Stimulated activated CD8-positive, alpha-beta memory T cell treated with anti-CD3 and anti-CD28 coated beads, Interleukin-4, amount 100 ng/mL, for 4 hours (primary cell): ENCODE measurements at places on chromosomes 11 and 22.

DNA sequence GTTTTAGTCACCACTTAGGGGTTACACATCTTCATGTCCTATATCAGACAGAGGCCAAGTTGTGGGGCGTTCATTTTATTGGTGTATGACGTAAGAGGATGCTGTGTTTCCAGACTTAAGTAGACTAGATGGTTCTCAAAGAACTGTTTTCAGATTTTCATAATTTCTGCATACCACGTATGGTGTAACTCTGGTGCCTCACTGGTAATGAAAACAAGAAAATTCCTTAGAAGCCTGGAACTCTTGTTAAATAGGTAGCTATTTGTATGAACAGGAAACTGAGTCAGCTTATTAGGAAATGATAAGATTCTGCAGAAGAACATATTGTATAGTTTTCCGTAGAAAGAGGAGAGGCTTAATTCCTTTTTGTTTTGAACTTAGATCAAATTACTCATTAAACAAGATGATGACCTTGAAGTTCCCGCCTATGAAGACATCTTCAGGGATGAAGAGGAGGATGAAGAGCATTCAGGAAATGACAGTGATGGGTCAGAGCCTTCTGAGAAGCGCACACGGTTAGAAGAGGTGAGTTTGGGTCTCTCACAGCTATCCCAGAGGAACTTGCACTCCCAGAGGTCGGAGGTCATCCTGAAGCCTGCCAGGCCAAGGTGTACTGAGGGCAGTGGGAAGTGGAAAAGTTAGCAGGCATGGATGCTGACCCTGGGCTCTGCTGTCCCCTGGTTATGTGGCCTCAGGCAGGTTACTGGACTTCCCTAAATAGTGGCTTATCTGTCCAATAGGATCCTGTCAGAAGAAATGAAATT, 3.9 kb downstream of the CDC45 start:
- no peak for DNase-seq

DNA sequence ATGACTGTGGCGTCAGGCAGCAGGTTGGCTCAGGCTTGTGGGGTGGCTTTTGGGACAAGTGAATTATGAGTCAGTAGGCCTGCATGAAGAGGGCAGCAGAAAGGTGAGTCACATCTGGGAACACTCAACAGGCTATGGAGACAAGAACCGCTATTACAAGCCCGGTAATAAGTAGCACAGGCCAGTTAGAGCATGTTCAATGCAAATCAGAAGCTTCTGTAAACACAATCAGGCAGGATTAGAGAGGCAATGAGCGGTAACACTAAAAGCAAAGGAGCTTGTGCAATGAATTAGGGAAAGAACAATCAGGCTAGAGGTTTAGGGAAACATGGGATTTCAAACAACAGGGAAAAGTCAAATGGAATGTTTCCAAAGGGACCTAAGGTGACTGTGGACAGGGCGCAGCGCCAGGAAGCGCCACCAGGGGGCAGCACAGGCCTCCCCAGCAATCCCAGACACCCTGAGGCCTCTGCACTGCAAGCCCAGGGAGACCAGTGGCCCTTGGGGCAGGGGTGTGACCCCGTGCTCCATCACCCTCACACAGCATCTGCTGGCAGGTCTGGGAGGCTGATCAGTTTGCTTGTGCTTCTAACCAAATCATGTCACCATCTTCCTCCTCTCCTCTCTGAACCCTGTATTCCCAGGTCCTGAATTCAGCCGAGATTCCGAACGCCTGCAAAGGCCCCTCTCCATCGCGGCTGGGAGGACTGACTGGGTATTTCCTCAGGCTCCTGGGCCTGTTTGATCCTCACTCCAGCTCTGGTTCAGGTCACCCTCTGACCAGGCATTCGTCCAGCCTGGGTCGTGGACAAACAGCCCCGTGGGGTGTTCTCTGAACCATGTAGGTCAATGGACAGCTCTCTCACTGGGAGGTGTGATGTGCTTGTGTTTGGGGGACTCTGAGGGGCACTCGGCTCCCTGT, 50.0 kb downstream of the C11orf58 start:
- no peak for DNase-seq

GRCh38 chr11:121451178-121451985, 732 bp upstream of the SORL1 start:
- DNase-seq: no peak

GRCh38 chr11:9783986-9784385, 120.1 kb downstream of the SWAP70 start:
- no peak for DNase-seq

DNA sequence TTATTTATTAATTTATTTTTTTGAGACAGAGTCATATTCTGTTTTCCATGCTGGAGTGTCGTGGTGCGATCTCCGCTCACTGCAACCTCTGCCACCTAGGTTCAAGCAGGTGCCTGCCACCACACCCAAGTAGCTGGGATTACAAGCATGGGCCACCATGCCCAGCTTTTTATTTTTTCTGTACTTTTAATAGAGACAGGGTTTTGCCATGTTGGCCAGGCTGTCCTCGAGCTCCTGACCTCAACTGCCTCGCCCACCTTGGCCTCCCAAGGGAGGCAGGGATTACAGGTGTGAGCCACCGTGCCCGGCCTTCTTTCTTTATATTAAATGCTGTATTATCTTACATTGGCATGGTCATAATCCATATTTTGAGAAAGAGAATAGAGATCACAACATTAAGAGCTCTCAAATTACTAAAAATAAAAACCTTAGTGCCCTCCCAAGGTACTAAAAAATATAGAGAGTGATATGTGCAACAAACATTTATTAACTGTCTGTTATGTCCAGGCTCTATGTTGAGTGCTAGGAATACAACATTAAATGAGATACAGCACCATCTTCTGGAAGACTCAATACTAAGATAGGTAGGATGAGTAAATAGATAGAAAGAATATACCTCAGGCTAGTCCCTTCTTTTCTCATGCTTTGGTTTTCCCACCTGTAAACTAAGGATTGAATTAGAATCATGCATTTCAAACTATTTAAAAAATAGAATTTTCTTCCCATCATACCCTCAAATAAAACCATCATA, 84.1 kb downstream of the BBOX1 start:
- no peak for DNase-seq

- DNase-seq: peak; percentile 7
Measured at GRCh38 chr11:14644226-14645014, 816 bp downstream of the PDE3B start.

DNA sequence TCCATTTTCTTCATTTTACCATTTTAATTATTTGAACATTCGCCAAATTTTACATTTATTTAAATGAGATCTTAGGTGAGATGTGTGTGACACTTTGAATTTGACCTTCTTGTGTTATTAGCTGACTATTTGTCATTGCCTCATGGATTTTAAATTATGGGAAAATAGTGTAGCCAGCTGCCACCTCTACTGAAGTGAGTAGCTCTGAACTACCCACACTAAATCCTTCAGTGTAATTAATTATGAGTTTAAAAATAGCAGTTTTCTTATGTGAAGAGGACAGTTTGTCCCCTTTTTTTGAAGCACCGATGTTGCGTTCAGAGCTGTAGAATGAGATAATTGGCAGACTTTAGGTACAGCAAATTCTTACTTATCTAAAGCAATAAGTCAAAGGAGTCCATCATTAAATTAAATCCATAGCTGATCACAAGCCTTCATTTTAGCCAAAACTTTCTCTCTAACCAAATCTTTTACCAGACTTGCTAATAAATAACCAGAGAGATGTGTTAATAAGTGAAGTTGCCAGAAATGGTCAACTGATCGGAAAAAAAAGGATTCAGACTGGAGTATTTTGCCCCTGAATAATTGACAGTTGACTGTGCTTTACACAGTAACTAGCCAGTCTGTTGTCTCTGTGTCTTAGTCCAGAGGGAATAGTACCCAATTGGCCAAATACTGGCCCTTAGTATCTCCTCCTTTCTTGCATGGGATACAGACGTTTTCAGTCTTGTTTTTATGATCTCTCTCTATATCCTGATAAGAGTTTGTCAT, 75.0 kb downstream of the ZC3H12C start:
- DNase-seq: no peak

GRCh38 chr22:50400406-50400805, 57.3 kb downstream of the PPP6R2 start:
- no peak for DNase-seq

DNA sequence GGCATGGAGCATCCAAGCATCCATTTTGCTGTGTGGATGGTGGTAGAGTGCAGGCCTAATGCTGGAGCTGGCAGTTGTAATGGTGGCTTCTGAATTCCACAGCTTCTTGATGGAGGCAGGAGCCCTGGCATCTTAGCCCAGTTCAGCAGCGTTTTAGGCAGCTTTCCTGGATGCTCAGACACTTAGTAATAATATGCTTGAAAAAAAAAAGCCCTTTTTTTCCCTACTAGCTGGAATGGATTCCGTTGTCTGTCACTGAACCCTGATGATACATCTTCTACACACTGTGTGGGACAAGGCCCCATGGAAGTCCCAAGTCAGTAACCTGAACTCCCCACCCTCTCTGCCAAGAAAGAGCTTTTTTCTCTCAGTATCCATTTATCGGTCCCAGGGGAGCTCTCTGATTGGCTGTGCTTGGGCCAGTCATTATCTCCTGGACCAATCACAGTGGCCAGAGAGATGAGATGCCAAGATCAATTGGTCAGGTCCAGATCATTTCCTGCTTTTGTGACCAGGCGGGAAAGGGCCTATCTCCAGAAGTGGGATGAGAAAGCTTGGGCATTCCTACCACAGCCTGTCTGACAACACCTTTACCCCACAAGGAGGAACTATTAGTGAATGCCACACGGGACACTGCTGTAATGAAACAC, 34.2 kb downstream of the MCM5 start:
- DNase-seq: no peak

DNA sequence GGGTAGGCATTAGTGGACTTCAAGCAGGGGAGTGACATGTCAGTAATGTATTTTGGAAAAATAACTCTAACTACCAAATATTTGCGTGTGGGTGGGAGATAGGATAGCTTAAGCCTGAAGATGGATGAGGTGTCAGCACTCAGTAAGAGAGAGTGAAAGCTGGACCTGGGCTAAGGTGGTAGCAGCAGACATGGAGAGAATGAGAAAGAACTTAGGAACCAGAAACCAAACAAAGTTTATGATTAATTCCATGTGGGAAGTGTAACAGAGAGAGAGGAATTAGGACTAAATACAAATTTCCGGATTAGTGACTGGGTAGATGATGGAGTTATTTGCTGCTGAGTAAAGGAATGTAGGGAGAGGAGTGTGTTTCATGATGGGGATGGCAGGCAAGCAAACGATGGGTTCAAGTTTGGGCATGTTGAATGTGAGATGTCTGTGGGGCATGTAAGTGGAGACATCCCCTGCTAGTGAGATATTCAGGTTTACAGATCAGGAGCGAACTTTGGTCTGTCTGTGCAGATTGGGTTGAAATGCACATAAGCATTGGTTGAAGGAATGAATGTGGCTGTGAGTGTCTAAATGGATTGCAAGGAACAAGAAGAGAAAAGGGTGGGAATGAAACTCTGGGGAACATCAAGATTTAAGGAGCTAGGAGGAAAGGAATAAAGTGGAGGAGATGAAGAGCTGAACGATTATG, 185.6 kb upstream of the MTMR2 start:
- no peak for DNase-seq

- DNase-seq: no peak
Measured at GRCh38 chr11:48007677-48008076, 27.3 kb downstream of the PTPRJ start.

- no peak for DNase-seq
Measured at GRCh38 chr11:83056204-83056603, 15.5 kb downstream of the RAB30 start.

GRCh38 chr11:79342236-79342635, 98.6 kb downstream of the TENM4 start:
- no peak for DNase-seq

DNA sequence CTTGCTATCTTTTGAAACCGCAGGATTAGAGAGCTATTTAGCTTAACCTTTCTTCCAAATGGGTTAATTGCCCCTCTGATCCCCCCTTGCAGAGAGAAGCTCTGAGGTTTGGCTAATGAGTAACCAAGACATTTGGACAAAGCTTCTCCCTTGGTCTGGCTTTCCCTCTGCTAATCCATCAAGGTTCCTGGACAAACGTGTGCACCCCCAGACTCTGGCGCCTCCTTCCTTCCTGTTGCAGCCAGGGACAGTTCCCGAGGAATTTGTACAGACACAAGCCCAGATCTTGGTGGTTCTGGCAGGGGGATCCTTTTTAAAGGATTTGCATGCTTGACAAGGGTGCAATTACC, 1.6 kb downstream of the KIAA1671 start:
- no peak for DNase-seq

GRCh38 chr11:96180341-96180740, 162.7 kb downstream of the MAML2 start:
- no peak for DNase-seq
